ENCODE measurements at places on chromosomes 5 and 9. TPM values are rescaled to one million over a fixed set of nuclear protein-coding genes. Genes with fewer than 3 reads are reported as not detected.
A peak's percentile ranks its signal among the peaks of the same experiment; 100 is the strongest.

DNA sequence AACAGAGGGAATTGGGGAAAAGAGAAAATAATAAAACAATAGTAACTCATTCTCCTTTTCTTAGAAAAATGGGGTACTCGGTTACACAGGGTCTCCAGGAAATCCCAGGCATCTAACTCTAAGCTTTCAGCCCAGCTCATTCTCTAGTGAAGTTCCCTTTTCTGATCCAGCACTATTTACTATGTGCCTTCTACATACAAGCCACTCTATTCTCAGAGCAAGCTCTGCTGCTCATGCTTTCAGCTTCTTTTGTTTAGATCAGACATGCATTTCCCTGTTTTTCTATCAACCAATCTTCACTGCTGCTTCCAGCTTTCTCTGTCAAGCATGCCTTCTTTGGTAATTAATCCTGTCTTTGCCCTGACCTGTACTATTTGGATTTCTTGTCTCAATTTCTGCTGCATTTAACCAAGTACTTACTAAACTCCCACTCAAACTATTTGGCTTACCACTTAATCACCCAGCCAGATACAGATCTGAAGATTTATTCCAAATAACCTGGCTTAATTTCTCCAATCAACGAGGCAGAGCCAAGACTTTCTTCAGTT is 25.3 kb downstream of the OSMR start:
- no peak for DNase-seq

DNA sequence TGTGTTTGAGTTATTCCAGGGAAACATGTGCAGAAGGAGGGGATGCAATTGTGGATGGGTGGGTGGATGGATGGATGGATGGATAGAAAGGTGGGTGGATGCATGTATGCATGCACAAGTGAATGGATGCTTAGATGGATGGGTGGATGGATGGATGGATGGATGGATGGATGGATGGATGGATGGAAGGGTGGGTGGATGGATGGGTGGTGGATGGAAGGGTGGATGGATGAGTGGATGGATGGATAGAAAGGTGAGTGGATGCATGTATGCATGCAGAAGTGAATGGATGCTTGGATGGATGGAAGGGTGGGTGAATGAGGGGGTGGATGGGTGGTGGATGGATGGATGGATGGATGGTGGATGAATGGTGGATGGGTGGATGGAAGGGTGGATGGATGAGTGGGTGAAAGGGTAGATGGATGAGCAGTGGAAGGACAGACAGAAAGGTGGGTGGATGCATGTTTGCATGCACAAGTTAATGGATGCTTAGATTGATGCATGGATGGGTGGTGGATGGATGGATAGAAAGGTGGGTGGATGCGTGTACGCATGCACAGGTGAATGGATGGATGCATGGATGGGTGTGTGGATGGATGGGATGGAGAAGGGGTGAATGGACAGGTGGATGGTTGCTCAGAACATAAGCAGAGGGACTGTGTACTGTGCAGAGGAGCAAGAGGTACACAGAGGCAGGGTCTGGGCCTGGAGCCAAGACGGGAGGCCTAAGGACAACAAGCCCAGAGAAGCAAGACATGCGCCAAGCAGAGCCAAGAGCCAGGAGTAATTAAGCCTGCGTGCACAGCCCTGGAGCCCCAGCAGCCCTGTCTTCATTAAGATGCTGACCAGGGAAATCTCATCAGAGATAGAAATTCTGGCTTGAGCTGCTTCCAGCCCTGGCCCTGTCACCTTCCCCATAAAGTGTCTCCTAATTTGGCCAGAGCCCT is 84.6 kb upstream of the PPP1R26 start:
- no peak for DNase-seq

DNA sequence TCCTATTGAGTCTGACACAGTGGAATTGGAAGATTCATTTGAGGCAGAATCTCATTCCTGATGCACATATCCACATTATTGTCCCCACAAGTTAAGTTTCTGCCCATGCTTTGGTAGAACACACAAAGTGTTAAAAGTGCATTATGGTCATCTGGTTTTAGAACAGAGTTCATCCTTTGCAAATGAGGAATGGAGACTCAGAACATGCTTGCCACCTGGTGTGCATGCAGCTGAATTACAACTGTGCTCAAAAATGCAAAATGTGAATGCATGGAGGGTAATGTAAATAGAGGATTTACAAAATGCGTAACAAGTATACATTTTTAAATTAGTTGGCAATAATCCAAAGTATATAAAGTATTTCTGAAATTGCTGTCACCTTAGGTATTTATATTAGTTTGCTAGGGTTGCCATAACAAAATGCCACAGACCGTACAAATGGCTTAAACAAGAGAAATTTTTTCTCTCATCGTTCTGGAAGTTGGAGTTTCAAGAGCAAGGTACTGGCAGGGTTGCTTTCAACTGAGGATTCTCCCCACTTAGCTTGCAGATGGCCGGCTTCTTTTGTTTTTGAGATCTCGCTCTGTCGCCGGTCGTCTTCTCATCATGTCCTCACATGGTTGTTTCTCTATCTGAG is 671.1 kb downstream of the TAF11L14 start:
- DNase-seq, result no peak

GRCh38 chr9:84304166-84304565 is 36.4 kb downstream of the SLC28A3 start:
- DNase-seq, result no peak

DNA sequence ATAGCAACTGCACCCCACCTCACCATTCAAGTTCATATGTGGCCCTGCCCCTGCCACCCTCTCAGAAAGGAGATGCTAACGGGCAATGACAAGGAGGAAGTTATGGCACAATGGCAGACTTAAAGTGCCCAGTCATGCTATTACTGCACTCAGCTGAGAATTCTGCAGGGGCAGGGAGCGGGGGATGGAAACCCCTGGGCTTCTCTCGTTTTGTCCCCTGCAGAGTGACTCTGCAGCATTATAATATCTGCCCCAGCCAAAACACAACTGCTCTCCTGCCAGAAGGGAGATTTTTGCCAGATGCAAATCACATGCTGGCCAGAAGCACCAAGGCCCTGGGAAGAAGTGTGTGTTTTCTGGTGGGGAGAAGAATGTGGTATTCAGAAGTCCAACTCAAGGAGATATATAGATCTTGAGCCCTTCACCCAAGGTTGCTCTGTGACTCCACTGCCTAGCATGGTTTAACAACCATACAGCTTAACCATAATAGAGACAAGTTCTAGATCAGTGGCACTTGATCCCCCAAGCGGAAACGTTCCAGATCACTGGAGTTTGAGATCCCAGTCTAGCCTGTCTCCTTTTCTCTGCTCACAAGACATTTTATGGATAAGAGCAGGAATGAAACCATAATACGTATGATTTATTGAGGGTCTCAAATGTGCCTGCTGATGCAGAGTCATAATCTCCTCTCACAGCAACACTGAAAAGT is 207.0 kb upstream of the MAP3K1 start:
- no peak for DNase-seq

- no peak for DNase-seq
Measured at GRCh38 chr5:73444499-73445438, 3.8 kb downstream of the FOXD1 start.

DNA sequence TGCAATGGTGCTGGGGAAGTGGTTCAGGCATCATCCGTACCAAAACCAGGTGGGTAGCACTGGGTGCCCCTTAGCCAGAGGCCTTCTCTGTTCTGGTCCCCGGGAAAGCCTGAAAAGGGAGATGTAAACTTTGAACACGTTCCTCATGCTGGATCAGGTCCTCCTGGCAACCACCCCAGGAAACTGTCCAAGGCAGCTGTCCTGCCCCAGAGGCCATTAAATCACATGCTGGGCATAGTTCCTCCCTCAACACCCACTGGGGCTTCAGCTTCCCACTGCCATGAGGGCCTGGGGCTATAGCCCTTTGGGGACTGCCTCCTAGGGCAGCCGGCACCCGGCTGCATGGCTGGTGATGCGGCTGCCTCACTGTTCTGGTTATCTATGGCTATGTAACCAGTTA is 228.9 kb upstream of the MVB12B start:
- DNase-seq, result peak; percentile 34

DNA sequence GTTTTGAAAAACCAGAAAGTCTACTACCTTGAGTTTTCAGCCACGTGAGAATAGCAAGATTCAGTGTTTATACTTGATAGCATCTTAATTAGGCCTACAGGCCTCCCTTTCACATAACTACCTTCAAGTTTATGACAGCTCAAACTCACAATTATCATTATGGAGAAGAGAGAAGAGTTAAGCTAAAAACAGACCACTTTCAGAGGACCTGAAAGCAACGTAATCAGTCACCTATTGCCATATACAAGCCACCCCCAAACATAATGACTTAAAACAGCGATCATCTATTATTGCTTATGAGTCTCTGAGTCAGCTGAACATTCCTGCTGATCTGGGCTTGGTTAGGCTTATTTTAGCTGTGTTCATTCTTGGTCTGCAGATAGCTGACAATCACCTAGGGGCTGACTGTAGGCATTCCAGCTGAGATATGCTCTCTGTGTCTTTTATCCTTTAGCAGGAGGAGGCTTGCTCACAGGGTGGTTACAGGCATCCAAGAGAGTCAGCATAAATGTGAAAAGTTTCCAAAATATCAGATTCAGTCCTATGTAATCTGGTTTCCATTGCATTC is 130.9 kb downstream of the COX7C start:
- DNase-seq, result no peak

DNA sequence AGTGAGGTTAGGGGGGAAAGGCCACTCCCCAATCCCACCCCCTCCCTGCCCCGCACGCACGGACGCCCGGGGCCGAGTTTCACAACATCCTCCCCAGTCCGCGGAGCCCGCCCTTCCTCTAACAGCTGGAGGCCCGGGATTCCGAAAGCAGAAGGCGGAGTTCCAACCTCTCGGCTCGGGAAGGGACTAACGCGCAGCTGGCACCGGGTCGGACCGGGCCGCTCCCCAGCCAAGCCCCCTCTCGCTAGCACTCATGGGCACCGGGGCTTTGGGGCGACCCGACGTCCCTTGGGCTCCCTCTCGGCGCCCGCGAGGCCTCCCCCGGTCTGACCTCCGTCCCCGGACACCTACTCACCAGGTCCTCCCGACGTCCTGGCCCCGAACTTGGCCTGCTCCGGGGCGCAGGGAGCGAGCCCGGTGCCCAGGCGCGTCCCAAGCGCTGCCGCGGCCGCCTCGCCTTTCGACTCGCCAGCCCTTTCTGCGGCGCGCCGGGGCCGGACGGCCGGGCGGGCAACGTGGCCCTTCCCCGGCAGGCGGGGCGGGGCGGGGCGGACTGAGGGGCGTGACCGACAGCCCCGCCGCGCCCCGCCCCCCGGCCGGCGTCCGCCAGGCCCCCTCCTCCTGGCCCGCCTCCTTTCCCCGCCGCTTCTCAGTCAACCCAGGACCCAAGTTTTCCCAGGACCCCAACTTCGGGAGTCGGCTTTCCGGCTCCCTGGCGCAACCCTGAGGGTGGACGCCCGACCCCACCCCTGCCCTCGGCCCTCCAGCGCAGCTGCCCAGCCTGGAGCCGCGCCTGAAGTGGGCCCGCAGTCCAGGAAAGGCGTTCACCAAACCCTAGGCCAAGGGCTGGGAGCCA is at the start of gene MGAT1:
MGAT1 (minus strand) TSS at position 482 of the 856 bp plus-strand sequence. CDS start 9,835 bp downstream, outside the sequence.
- peak; percentile 91 for DNase-seq

DNA sequence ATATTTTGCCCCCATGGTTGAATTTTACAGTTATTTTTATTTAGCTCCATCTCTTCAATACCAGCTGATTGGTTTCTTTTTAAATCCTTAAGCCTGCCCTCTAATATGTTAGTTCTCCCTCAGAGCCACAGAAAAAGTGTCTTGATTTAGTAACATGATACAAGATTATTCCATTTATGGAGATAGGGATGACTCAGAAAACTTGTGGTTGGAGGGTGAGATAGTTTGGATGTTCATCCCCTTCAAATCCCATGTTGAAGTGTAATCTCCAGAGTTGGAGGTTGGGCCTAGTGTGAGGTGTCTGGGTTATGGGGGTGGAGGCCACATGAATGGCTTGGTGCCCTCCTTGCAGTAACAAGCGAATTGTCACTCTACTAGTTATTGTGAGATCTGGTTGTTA is 115.7 kb downstream of the FBXO38 start:
- DNase-seq, result no peak

GRCh38 chr5:179325296-179326031 is 19.8 kb downstream of the ADAMTS2 start:
- no peak for DNase-seq

DNA sequence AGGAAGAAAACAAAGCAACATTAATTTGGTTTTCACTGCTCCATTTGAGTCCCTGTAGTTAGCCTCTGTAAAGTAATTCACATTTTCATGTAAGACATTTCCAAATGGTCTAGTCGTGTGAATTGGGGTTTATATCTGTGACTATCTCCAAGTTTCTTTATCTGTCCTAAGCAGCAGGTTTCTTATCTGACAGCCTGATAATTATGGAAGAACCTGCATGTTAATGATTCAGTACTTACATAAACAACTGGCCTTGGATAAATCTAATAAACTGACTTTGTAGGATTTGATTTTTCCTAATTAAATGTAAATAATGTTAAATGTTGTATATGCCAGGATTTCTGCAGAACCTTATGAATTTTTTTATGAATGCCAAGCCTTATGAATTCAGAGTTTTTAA is 964.9 kb downstream of the NR2F1-AS1 start:
- no peak for DNase-seq

DNA sequence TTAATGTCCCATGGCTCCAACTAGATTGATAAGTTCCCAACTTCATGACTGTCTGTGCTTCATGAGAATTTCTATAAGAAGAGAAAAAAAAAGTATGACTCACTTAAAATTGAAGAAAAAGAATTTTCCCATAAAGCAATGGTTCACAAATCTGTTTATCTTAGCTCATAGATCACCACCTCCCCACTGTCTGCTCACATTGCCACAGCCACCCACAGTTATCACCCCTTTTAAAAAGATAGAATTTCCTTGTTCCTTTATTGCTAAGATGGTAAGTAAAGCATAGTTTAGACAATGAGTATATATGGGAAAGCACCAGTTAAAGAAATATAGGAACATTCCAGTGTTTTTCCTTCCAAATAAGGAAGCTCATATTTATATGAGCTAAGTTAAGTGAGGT is 67.1 kb downstream of the ALDH7A1 start:
- no peak for DNase-seq

- DNase-seq, result no peak
Measured at GRCh38 chr5:6847870-6848269, 134.6 kb downstream of the TENT4A start.

DNA sequence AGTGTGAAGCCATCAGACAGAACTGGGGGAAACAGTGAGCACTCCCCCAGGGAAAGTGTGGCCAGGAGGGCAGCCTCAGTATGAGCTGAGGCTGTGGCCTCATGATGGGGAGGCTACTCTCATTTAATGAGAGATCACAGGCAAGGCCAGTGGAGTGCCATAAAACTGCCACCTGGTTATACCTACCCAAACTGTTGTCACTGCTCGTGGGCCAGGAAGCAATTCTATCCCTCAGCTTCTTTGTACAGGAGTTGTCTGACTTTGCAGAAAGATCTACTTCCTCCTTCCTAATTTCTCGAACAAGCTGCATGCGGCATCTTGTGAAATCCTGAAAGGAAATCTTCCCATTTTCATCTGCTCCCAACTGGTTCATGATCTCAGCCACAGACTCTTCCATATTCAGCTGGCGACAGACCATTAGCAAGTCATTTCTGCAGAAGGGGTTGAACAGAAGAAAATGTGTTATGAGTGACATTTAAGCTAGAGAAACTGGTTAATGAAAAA is 50.0 kb downstream of the TSSK1B start:
- DNase-seq, result no peak

The PPP2R2B gene
- total RNA-seq, result 0.12 TPM

The IFNB1 gene
- not detected for total RNA-seq

The PLCXD3 gene
- total RNA-seq, result 95.3 TPM
